ENCODE measurements at places on chromosomes 6 and 20.
A peak's percentile ranks its signal among the peaks of the same experiment; 100 is the strongest.

DNA sequence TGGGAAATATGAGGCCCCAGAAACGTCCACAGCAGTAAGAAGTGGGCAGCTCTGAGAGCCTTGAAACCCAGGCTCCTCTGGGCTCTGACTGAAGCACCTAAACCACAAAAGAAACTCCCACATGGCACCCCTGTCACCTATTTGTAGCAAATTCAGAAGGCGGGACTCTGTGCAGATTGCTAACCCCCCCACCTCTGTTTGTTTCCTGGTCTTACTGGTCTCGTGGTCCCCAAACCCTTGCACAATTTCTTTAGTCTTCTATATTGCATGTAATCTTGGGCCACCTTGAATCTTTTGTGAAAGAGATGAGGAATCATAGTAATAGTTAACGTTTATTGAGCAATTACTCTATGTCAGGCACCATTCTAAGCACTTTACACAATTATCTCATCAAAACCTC lies 154.3 kb downstream of the PREX1 start:
- no peak for DNase-seq

DNA sequence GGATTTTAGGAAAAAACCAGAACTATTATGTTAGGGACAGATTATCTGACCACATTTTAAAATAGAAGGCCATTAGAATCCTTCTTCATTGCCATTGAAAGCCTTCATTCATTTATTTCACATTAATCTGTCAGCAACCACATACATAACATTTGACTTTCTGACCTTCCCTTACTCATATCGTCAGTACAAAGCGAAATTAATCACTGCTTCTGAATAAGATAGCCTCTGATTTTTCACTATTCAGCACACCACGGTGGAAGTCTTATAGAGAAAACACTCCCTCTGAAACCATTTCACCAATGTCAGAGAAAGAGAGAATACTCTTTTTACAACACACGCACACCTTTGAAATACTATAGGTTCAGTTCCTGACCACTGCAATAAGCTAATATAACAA lies 442.5 kb upstream of the ID4 start:
- DNase-seq: no peak

DNA sequence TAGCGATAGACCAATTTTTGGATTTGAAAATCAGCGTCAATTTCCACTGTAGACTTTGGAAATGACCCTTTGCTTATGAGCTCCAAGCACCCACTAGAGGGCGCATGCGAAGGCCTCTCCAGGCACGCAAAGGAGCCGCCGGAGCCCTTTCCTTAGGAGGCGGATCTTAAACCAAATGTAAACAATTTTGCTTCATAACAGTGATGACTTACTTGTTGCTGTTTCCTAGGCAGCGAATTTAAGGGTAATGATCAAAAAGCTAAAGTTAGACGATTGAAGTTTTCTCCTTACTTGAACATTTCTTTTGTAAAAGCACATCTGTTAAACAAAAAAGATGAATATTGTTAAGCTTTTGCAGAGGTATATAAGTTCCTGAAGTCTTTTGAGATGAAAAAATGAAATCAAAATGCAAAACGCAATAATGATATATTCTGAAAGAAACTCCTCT lies 29.2 kb upstream of the EXOC2 start:
- DNase-seq: peak; percentile 64

DNA sequence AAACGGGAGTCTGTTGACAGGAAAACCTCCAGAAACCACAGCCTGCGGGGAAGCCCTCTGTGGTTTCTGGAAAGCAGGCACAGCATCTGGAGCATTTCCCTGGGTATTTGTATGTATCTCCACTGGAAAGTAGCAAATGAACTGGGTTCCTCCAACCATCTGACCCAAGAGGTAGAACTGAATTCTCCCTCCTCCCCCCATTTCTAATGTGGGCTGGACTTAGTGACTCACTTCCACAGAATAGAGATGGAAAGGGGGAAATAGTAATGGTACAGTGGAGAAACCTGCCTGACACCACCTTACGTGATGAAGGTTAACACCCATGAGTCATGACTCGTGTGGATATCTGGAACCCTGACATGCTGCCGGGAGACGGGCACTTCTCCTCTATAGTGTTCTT lies 51.9 kb upstream of the XRN2 start:
- no peak for DNase-seq

DNA sequence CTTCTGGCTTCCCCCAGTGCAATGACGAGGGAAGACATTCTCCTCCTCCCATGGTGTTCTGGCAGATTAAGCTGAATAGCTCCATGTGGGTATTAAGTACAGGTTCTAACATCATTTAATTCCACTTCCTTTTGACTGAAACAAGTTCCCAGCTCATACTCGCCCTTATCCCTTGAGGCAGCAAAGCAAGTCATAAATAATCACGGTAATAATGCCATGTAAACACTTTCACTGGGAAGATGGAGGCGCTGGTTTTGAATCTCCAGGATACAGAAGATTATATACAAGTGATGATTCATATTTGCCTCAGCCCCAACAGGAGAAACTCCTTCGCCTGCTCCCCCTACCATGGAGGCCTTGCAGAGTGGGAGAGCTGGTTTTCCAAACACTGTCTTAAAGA lies 141.3 kb downstream of the PXDC1 start:
- no peak for DNase-seq

GRCh38 chr20:17525650-17526049 lies 5.5 kb downstream of the BFSP1 start:
- DNase-seq: no peak

DNA sequence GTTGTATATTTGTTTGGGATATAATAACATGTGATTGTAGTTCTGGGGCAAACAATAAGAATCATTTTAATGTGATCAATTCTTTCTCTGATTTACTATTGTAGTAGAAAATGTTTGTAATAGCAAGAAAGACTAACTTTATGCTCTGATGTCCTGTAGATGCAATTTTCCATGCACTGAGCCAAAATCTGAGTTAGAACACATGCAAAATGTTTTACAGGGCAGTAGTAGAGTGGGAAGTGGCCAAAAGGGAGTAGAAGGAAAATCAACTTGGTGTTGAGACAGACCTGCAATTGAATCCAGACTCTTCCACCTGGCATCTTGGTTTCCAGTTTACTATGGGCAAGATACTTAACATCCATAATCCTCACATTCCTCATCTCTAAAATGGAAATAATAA lies 93.5 kb upstream of the BMP5 start:
- no peak for DNase-seq

GRCh38 chr6:63706630-63707029 lies 71.0 kb downstream of the PHF3 start:
- DNase-seq: no peak

DNA sequence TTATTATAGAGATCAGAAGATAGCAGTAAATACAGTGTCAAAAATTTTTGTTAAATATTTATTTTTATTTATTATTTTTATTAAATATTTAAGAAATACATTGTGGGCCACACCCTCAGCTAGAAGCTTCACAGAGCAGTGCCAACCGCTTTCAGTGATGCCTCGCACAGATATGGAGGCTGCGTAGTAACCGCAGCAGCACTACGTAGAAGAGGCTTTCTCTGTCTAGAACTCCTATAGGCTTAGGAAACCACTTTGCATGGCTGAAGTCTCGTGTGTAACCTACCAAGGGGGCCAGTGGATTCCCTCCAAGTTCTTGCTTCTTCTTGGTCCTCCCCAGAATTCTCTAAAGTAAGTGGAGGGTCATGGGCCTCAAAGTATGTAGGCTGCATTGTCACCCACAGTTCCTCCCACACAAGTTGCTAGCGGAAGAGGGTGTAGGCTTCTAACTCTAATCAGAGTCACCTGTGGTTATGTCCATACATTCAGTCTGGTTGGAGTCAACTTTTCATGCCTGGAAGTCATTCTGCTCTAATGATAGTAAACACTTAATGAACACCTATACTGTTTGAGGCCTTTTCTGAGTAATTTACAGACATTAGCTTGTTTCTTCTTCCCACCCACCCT lies 285.6 kb downstream of the CDKAL1 start:
- no peak for DNase-seq

DNA sequence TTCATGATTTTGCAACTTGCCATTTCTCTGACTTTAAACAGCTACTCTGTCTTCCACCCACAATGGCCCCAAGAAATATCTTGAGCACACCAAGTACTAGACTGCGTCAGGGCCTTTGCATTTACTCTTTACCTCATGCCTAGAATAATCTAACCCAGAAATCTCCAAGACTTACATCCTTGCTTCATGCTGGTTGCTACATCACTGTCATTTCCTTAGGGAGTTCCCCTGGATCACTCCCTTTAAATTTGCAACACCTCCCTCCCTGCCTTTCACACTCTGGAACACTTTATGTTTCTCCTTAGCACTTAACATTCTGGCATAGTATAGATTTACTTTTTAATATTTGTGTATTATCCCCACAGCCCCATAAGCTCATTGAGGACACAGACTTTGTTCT lies 4.9 kb upstream of the ELOVL5 start:
- no peak for DNase-seq

DNA sequence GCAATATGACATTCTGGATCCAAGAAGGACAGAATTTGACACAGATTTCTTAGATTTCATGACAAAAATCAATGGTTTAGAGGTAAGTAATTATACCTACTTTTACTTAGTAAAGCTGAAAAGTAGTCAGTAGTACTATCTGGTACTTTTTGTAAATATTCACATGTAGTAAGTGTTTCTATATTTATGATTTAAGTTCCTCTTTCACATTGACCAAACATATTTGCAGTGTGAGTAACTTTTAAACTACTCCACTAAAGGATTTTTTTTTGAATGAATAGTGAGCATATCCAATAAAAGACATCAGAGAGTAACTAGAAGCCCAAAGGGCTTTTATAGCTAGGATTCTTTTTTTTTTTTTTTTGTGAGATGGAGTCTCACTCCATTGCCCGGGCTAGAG lies 60.8 kb downstream of the DNAH8 start:
- DNase-seq: no peak

- no peak for DNase-seq
Observed at GRCh38 chr6:72530152-72530551, 91.7 kb upstream of the KCNQ5 start.

DNA sequence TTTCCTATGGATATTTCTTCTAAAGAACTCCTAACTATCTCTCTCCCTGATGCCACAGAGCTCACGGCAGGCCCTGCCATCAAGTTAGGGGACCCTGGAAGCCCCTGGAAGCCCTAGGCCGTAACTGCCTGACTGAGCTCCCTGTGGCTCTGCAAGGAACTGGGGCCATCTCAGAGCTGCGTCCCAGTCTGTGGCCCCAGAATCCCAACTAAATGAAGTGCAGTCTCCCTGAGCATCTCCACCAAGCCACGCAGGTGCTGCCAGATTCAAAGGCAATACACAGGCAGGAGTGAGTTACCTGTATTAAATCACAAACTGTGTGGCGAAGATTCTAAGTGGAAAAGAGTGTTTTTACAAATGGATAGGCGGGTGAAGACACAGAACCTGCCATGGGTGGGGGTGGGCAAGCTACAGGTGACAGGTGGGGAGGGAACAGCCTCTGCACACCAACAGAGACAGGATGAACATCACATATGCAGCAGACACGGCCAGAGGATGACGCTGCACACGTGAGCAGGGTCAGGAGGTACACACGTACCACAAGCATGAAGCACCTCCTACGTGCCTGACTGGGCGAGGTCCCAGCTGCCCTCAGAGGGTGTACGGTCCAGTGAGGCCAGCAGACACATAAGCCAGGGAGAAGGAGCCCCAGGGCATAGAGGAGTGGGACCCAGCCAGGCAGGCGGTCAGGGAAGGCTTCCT lies 358.5 kb downstream of the ZFAND3 start:
- no peak for DNase-seq

- DNase-seq: no peak
Observed at GRCh38 chr6:104218116-104218515, 641.6 kb downstream of the HACE1 start.

DNA sequence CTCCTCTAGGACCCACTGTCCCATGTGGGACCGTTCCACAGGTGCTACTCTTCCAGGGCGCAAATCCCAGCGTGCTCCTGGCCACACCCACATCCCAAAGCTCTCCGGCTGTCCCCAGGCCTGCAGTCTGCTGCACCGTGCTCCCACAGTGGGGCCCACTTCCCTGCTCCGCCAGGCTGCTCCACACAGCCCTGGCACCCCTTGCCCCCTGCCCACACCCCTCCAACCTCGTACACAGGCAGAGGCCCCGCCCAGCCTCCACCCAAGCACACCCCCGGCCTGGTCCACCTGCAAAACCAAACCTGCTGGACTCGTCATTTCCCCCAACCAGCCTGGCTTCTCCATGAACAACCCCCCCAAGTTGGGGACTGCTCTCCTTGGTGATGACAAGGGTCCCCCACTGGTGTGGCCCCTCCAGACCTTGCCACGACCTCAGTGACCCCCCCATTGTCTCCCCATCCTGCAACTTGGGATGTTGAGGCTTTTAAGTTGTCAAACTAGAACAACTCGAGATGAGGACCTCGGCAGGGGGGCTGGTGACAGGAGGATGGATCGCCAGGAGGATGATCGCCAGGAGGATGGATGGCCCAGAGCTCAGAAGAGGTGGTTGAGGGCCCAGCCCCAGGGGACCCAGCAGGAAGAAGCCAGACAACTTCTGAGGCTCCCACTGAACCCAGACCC lies 27.1 kb downstream of the YTHDF1 start:
- DNase-seq: no peak

GRCh38 chr6:23272536-23272935 lies 703.2 kb downstream of the HDGFL1 start:
- DNase-seq: no peak

GRCh38 chr20:56843386-56843785 lies 214.3 kb downstream of the TFAP2C start:
- no peak for DNase-seq

DNA sequence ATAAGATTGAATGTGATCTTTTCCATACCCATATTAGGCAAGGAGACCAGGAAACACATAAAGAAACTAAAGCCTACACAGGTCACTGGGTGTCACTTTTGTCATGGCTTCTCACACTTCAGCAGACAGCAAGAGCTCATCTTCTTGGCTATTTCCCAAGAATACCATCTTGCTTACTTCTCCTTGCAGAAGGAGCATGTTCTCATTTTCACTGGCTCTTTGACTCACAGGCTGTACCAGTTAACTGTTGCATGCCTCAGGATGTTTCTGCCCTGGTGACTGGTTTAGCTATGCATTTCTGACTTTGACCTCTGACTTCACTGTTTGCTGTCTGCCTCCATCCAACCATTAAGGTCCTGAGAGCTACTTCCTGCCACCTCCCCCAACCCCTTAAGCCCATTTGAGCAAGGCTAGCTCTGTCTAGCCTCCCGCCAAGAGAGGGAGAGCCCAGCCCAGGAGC lies 40.3 kb upstream of the OGFRL1 start:
- no peak for DNase-seq

DNA sequence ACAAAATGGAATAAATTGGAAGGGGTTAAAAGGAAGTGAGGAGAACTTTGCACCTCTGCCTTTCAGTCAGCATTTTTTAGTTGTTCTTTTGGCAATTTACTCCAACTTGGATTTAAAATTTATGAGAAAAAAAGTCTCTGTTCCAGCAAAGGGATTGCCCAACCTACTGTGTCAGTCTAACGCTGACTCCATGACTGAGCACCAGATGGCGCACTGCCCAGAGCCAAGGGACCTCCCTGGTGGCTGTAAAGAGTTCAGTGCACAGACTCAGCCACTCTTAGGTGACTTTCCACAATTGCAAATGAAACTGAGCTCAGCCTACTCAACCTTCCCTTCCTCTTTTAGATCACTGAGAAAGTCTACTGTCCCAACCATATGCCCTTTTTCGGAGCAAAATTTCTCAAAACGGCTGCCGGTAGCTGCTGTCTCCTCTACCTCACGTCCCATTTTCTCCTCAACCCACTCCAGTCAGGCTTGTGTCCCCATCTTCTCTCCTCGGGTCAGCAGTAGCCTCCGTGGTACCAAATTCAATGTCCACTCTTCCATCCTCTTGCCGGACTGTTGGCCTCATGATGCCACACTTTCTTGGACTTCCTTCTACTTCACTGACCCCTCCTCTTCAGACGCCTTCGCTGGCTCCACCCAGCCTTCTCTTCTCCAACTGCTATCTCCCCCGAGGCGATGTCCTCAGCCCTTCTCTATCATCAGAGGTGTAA lies 38.7 kb downstream of the GSTA2 start:
- DNase-seq: peak; percentile 26

Data from T-helper 9 cell (primary cell).